ENCODE measurements at places on chromosomes 2 and 18.

DNA sequence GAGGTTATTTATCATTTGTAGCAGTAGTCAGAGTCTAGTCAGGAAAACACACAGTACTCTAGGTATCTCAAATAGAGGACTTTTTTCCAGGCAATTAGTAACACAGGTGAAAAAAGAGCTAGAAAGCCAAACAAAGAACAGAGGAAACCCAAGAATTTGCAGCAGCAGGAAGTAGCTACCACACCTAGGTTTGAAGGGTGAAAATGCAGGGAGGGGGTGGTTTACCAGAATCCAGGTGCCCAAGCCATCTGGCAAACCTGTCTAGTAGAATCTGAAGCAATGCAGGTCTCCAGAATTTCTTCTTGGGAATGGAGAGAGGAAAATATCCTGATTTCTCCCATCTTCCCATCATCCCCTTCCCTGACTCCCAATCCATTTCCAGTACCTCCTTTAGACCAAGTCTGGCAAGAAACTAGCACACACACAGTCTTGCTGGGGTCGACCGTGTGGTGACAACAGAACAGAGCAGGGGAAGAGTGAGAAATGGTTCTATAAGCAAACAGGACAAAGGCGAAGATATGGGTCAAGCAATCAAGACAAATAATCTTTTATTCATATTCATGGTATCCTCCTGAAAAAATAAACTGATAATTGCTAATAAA lies 231.9 kb upstream of the MMADHC start:
- no peak for DNase-seq

DNA sequence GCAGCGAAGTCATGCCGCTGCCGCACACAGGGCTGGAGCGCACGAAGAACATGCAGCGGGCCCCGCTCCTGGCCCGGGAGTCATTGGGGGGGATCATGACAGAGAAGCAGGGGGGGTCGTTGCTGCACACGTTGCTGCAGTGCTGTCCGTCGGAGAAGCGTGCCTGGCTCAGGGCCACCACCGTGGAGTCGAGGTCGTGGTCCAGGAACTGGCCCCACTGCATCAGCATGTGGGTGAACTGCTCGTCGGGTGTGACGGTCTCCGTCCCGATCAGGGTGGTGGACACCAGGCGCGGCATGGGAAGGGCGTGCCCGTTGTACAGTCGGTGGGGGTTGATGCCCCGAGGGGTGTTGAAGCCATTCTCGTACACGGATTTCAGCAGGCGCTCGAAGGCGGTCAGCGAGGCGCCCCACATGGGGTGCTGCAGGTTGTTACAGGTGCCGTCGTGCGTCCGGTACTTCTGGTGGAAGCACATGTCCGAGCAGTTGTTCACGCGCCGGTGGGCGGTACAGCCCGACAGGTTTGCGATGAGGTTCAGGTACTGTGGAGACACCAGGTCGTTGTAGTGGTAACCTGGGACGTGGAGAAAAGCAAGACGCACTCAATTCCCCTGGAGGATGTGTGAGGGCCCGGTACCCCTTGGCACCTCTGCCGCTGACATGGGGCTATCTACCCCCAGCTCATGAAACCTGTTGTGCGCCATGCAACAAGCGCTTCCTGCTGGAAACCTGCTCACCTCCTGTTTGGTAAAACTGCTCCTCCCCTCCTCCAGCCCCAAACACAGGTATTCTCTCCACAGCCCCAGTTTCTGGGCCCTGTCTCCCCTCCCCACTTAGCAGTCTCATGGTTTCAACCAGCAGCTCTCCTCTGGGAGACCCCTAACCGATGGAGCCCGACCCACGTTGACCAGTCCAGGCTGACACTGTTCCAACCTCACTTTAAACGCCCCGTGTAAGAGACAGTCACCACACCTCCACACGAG lies 94.9 kb downstream of the PXDN start:
- no peak for DNase-seq

- peak; percentile 13 for DNase-seq
Observed at GRCh38 chr2:49288113-49288705, 133.9 kb upstream of the FSHR start.

- DNase-seq: no peak
Observed at GRCh38 chr2:233841183-233841582, 13.2 kb downstream of the HJURP start.

DNA sequence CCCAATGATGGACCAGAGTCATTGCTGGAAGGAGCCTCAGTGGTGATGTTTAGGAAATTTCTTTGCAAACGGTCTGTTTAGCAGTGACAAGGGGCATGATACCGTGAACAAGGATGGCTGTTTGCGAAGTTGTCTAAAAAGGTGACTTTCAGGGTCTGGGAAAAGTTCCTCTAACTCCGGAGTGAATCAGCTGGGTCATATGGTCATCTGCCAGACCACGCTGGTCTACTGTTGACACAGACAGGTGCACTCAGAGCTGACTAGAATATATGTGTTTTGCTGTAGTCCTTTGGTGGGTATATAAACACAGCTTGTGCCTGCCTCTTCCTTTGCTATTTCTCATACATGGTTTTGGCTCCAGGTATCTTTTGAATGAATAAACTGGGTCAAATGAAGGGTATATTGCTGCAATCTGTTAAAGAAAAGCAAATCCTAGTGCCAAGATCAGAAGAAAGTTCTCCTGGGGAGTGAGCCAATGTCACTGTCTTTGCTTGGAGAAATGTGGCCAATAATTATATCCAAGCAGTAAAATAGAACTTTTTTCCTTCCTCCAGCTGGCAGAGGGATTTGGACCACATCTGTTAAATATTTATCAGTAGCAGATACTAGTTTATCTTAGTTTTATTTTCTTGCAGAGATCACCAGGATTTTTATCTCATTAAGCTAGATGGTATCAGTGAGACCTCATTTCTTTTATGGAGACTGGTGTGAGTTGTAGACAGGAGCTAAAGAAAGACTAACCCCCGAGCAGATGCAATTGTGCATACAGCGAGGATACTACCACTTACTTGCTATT lies 286.0 kb downstream of the TRIB2 start:
- no peak for DNase-seq

DNA sequence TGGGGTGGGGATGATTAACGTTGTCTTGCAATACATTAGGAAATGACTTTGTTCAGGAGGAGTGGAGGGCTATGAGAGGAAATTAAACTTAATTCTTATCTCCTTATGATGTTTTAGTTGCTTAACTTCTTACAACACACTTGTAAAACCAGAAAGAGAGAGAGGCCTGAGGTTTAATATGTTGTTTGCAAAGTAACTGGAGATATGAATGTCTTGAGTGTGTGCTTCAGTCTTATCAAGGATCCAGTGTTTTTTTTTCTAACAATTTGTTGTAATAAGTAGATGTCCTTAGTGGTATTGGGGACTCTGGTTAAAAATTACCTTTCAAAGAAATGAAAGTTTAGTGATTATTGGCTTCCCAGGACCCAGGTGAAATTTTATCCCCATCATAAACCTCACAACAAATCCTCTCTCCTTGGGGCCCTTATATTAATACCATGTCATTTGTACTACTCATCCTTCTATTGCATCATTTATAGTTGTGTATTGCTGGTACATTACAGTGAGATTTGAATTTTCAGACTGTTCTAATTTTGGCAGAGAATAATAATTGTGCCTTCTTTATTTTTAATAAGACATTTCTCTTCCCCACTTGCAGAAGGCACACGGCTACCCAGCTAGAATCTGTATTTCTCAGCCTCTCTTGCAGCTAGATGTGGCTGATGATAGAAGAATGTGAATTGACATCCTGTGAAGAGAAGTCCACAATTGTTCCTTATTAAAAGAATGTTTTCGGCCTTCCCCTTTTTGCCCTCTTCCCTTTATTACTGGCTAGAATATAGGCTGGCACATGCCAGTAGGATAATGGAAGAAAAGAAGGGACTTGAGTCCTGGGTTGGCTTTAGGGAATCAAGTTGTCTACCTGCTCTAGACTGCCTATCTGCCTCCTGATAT lies 91.9 kb upstream of the CXCR4 start:
- no peak for DNase-seq

GRCh38 chr2:26770986-26771586 lies 7.0 kb downstream of the SLC35F6 start:
- peak; percentile 64 for DNase-seq

GRCh38 chr18:12085136-12085535 lies 8.5 kb upstream of the ANKRD62 start:
- DNase-seq: no peak

DNA sequence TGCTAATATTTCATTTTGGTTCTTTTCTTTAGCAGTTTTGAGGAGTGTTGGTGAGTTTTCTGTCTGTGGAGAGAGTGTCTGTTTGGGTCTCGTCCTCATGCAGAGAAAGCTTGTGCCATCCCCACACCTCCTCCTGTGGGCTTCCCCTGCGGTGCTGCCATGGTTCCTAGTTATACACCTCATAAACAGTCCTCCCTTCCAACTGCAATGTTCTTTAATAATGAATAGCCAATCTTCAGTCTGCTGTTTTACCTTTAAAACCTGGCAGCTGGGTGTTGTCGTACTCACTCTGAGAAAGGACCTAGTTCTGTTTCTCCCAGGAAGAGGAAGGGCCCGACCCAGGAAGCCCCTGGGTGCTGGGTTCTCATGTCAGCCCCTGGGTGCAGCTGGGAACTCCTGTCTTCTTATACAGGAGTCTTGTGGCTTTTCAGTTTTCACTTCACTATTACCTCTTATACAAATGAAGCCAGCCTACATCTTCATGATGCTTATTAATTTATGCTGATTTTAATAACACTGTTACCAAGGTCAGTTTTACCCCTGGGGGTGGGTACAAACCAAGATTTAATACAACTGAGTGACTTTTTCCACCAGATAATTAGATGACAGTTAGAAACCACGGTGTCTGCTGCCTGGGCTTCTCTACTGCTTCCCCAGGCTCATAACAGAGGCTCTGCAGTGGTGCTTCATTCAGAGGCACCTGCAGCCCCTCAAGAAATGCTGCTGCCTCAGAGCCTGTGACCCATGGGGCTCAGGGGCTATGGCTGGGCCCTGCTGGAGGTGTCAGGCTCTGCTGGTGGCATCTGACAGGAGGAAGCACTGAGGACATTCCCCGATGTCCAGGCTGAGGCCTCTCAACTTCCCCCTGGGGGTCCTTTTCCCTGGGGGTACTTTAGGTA lies 59.1 kb downstream of the COA5 start:
- no peak for DNase-seq

GRCh38 chr2:73089270-73090030 lies 17.9 kb upstream of the SFXN5 start:
- peak; percentile 100 for DNase-seq

GRCh38 chr18:47775961-47776360 lies 154.5 kb downstream of the SMAD2 start:
- no peak for DNase-seq

- DNase-seq: no peak
Observed at GRCh38 chr18:63971320-63972001, 1.6 kb downstream of the SERPINB8 start.

DNA sequence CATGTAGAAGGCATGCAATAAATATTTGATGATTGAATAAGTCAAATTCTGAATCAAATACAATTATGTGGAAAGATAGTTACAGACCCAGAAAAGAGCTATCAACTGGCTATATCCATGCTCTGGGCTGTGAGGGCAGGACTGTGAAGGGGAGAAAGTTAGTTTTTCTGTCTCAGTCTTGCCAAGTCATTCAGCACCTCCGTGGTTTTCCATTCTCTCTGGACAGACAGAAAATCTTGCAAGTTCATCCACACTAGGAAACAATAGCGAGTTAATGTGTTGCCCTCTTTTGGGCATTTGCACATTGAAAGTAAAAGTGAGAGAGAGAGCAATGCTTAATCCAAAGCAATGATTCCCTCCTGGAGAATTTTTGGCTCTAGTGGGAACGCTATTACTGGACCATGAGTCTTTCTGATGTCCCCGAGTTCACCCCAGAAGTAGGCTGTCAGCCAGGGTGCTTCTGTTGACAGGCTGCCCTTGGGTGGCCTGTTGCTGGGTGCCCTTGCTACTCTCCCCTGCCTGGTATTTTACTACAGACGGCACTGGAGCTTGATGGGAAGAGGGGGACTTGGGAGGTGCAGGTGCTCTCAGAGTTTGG lies 238.3 kb downstream of the LOXHD1 start:
- DNase-seq: no peak

GRCh38 chr2:10501451-10501961 lies 53.4 kb upstream of the ODC1 start:
- DNase-seq: no peak

- DNase-seq: peak; percentile 67
Observed at GRCh38 chr2:200703127-200703925, 108.4 kb upstream of the BZW1 start.

DNA sequence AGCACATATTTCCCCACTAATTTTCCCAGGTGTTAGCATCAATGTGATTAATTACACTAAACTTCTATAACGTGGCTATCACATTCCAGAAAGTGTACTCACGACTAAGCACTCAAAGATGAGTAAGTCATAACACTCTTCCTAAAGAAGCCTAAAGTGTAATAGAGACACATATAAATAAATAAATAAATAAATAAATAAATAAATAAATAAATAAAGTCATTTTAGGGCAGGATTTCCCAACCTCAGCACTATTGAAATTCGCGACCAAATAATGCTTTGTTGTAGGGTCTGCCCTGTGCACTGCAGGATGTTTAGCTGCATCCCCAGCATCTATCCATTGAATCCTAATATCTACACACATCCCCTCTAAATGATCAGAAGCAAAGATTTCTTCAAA lies 390.9 kb downstream of the CDH7 start:
- peak; percentile 3 for DNase-seq

DNA sequence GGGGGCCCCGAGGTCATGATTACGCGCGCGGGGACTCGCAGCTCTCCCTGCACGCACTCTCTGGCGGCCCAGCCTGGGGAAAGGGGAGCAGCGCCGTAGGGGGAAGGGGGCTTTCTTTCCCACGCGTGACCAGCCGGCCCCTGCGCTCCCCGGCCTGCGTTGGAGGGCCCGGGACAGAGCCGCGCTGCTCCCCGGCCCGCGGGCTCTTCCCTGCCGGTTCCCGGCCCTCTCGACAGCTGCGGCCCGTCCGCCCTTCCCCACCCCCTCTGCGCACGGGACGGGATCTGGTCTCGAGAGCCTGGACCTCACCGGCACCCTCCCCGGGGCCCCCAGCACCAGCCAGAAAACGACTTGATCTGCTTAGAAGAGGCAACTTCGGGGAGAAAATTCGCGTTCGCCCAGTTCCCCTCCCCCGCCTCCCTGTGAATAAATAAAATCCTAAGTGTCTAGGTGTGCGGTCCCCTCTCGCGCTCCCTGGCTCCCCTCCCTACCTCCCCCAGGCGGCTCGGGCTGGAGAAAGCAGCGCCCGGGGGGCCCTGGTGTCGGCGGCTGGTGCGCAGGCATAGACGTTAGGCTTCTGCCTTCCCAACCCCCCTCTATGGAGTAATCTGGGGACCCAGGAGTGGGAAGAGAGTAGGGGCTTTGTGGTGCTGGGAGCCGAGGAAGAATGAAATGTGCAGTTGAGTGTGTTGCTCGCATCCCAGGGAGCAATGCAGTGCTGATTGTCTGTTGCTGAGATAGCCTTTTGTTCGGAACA lies 803 bp upstream of the FIGN start:
- DNase-seq: peak; percentile 47

GRCh38 chr2:3492951-3493614 lies 26.2 kb downstream of the ADI1 start:
- peak; percentile 52 for DNase-seq

All from fibroblast of skin of abdomen (primary cell).